ENCODE measurements at places on chromosomes 3 and 15. TPM values are rescaled to one million over a fixed set of nuclear protein-coding genes. Genes with fewer than 3 reads are reported as not detected.

DNA sequence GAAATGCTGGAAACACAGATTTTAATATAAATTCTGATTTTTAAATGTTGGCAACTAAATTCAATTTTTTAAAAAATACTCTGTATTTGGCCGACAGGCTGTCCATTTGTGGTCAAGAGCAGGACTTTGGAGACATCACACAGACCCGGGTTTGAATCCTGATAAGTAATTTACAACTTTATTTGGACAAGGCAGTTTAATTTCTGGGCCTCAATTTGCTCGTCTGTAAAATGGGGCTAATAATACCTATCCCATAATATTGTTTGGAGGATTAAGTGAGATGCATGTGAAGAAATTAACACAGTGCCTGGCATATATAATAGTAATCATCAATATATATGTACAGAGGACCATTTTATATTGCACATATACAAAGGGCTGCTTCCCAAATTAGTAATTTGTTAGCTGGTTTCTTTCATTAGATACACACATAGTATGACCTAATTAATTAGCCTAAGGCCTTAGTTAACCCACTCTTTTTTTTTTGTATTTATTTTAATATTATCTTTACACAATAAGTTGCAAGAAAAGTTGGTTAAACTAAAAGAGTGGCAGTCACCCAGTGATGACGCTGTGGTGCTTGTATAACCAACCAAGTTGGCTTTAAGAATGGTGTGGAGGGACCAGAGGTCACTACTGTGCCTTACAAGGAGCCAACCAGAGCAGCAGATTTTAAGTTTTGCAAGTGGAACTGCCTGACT lies 665 bp downstream of the PIGB start:
- H3K4me3 ChIP-seq, result peak overlapping the region; percentile 94
- no peaks in the 10 kb centered on the region for H3K27me3 ChIP-seq
- H3K4me1 ChIP-seq, result peaks cover 37% of the 10 kb centered on the region
- H3K36me3 ChIP-seq, result 0 out of 2 replicates have a peak, but pooled peaks cover 3% of the 10 kb centered on the region
- H3K27ac ChIP-seq, result no peak overlapping the region

GRCh38 chr3:38662544-38662943 lies 13.1 kb upstream of the SCN5A start:
- H3K4me3 ChIP-seq, result no peak overlapping the region
- peaks cover 10% of the 10 kb centered on the region for H3K36me3 ChIP-seq
- peaks cover 7% of the 10 kb centered on the region for H3K27me3 ChIP-seq
- H3K4me1 ChIP-seq, result peaks cover 8% of the 10 kb centered on the region
- no peak overlapping the region for H3K27ac ChIP-seq

Gene IQSEC1
- total RNA-seq, result 37.2 TPM

GRCh38 chr3:153160451-153161137 lies 1.4 kb upstream of the RAP2B start:
- H3K4me1 ChIP-seq, result peaks cover 30% of the 10 kb centered on the region
- H3K36me3 ChIP-seq, result peaks cover 5% of the 10 kb centered on the region
- H3K4me3 ChIP-seq, result peak overlapping the region; percentile 94
- peaks cover 3% of the 10 kb centered on the region for H3K27me3 ChIP-seq
- peak overlapping the region; percentile 99 for H3K27ac ChIP-seq
- DNase-seq, result peak; percentile 74

DNA sequence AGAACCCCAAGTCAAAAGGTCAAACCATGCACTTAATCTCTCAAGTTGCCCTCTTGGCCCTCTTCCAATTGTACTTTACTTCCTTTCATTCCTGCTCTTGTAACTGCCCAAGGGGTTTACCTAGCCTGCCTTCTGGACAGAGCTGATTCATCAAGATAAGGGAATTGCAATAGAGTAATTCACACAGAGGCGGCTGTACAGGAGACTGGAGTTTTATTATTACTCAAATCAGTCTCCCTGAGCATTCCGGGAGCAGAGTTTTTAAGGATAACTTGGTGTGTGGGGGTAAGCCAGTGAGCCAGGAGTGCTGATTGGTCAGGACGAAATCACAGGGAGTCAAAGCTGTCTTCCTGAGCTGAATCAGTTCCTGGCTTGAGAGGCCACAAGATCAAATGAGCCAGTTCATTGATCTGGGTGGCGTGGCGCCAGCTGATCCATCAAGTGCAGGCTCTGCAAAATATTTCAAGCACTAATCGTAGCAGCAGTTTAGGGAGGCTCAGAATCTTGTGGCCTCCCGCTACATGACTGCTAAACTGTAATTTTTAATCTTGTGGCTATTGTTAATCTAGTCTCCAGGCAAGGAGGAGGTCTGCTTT lies 590.0 kb downstream of the EPHA3 start:
- H3K36me3 ChIP-seq, result peaks cover 13% of the 10 kb centered on the region
- H3K4me3 ChIP-seq, result no peak overlapping the region
- no peak overlapping the region for H3K27ac ChIP-seq
- DNase-seq, result no peak
- no peaks in the 10 kb centered on the region for H3K4me1 ChIP-seq

Gene SERPINI2
- total RNA-seq, result not detected

GRCh38 chr3:56291953-56292352 lies 176.3 kb downstream of the ERC2 start:
- DNase-seq, result no peak
- H3K4me3 ChIP-seq, result no peak overlapping the region
- H3K27ac ChIP-seq, result no peak overlapping the region
- H3K27me3 ChIP-seq, result peaks cover 4% of the 10 kb centered on the region
- peaks cover 29% of the 10 kb centered on the region for H3K36me3 ChIP-seq

DNA sequence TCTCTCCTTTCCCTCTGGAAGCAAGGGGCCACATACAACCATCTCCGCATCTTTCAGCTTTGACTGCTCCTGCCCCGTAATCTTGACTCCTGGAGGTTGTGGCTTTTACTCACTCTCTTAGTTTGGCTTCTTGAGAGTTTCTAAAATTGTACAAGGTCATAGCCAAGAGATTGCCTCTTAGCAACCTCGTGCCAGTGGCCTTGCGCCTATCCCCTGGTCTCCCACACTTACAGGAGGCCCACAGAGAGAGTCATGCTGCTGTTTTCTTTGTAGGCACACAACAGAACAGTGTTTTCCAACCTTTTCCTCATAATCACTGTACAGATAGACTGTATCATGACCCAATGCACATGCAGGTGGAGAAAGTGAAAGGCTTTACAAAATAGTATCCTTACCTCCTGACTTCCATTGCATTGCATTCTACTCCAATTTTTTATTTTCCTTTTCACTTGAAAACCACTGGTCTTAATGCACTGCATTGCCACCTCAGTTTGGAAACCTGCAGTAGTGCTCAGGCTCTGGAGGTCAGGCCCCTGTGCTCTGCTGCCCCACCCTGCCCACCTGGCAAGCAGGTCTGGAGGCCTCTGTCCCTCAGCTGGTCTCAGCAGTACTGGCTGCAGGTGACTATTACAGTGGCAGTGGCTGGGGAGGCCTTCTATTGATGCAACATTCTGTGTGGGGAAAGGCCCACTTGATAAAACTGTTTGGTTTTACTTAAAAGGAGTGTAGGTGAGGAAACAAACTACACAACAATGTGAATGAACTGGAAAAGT lies 156.2 kb downstream of the DNAJB8 start:
- no peaks in the 10 kb centered on the region for H3K27me3 ChIP-seq
- H3K27ac ChIP-seq, result no peak overlapping the region
- no peaks in the 10 kb centered on the region for H3K36me3 ChIP-seq
- DNase-seq, result no peak
- H3K4me3 ChIP-seq, result no peak overlapping the region

Measured in WTC11 (cell line).